ENCODE measurements at places on chromosomes 3 and 15. TPM values are rescaled to one million over a fixed set of nuclear protein-coding genes. Genes with fewer than 3 reads are reported as not detected.
A peak's percentile ranks its signal among the peaks of the same experiment; 100 is the strongest.

GPR62 gene
- total RNA-seq = 0.19 TPM

DUOX1 gene
- 0.84 TPM for total RNA-seq

NR2E3 gene
- 0.56 TPM for total RNA-seq

GRCh38 chr3:14524311-14524711 lies 15.8 kb downstream of the GRIP2 start:
- no peaks in the 10 kb centered on the region for H3K36me3 ChIP-seq
- H3K4me3 ChIP-seq = no peak overlapping the region
- peaks cover 9% of the 10 kb centered on the region for H3K4me1 ChIP-seq
- no peak for DNase-seq
- no peak overlapping the region for H3K27ac ChIP-seq
- H3K27me3 ChIP-seq = no peaks in the 10 kb centered on the region

- H3K36me3 ChIP-seq = no peaks in the 10 kb centered on the region
- H3K27me3 ChIP-seq = no peaks in the 10 kb centered on the region
- no peaks in the 10 kb centered on the region for H3K4me1 ChIP-seq
- no peak overlapping the region for H3K27ac ChIP-seq
- no peak for DNase-seq
Measured at GRCh38 chr15:62357431-62357830, 192.3 kb upstream of the C2CD4B start.

DNA sequence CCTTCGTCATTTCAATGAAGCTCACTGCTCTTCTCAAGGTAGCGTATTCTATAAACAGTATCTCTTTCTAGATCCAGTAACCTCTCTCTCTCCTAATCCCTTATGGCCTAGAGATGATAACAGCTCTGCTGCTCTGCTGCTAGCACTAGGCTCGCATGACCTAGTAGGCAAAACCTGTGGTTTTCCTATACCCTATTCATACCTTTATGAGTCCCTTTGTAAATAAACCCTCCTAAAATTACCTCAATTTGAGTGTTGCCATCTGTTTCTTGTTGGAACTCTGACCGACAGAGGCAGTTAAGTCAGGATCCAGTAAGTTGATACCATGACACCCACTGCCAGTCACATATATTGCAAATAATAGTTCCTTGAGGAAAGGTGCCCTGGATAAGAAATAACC lies 7.3 kb downstream of the CCDC14 start:
- H3K27ac ChIP-seq = no peak overlapping the region
- H3K4me1 ChIP-seq = no peaks in the 10 kb centered on the region
- no peak for DNase-seq
- H3K36me3 ChIP-seq = no peaks in the 10 kb centered on the region
- no peak overlapping the region for H3K4me3 ChIP-seq

DNA sequence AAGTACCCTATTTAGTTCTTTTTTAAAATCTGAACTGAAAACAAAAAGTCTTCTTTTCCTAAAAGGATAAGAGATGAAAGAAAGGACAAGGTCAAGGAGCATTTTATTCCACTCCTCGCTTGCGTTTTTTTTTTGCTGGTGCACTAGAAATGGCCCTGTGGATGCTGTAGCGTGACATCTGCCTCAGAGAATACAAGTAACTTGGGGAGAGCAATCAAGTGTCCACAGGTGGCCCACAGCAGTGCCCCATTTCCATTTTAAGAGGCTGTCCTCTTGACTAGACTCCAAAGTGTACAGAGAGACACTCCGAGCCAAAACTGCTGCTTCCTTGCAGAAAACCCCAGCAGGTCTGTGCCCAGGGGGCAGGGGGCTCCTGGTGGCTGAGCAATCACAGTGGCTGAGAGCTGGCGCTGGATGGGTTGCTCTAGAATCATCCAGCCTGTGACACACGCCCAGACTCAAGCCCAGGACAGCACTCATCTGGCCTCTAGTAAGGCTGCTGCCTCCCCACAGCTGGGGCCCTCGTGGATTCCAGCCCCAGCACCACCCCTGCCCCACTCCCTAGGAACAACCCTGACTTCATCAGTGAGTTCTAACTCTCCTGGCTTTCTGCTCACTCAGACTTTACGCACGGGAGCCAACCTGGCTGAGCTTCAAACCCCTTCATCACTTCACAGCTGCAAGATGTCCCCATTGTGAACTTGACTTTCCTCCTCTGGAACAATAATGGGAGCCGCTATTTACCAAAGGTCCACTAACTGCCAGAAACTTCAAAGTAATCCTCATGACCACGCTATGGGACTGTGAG lies 71.1 kb upstream of the SPATA12 start:
- H3K4me1 ChIP-seq = peaks cover 2% of the 10 kb centered on the region
- H3K36me3 ChIP-seq = no peaks in the 10 kb centered on the region
- 0 out of 2 replicates have a peak overlapping the region, but pooled peaks have one; percentile 14 for H3K4me3 ChIP-seq
- H3K27ac ChIP-seq = no peak overlapping the region

DNA sequence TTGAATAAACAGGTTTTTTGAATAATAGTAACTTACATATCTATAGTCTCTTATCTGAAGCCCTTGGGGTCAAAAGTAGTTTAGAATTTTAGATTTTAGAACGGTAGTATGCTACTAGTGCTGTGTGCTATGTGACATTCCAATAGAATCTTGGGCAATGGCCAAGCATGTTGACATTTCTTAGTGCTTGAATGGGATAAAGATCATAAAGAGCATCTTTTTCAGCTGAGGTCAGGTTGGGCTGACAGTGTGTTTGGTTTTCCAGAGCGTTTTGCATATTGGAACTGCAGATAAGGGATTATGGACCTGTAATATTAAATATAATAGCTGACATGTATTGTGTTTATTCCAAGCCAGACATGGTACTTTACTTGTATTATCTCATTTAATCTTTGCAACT lies 32.1 kb downstream of the CNTN4 start:
- no peaks in the 10 kb centered on the region for H3K27me3 ChIP-seq
- H3K4me1 ChIP-seq = no peaks in the 10 kb centered on the region
- H3K27ac ChIP-seq = no peak overlapping the region
- no peak overlapping the region for H3K4me3 ChIP-seq
- no peak for DNase-seq
- H3K36me3 ChIP-seq = no peaks in the 10 kb centered on the region

Data from H1 (cell line).